Endodermal cell (in vitro differentiated cells): ENCODE measurements at places on chromosomes 12 and 14. TPM values are rescaled to one million over a fixed set of nuclear protein-coding genes. Genes with fewer than 3 reads are reported as not detected.

DNA sequence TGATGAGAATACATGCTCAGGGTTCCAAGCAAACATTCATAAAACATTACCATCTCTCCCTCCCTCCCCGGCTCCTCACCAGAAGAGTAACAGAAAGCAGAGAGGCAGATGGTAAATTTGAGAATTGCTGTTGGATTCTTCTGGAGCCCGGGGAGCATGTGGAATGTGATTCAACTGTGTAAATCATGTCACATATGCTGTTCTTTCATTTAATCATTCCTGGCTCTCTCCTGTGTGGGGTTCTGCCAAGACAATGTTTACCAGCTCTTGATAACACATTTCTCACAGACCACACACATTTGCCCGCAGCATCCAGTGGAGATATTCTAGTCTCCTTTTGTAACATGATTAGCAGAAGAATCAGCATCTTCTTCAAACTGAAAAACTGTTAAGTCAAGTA is 23.4 kb upstream of the NR2C1 start:
- peaks cover 10% of the 10 kb centered on the region for H3K4me1 ChIP-seq
- H3K36me3 ChIP-seq: peaks cover 66% of the 10 kb centered on the region
- no peak overlapping the region for H3K27ac ChIP-seq
- H3K27me3 ChIP-seq: no peaks in the 10 kb centered on the region

DNA sequence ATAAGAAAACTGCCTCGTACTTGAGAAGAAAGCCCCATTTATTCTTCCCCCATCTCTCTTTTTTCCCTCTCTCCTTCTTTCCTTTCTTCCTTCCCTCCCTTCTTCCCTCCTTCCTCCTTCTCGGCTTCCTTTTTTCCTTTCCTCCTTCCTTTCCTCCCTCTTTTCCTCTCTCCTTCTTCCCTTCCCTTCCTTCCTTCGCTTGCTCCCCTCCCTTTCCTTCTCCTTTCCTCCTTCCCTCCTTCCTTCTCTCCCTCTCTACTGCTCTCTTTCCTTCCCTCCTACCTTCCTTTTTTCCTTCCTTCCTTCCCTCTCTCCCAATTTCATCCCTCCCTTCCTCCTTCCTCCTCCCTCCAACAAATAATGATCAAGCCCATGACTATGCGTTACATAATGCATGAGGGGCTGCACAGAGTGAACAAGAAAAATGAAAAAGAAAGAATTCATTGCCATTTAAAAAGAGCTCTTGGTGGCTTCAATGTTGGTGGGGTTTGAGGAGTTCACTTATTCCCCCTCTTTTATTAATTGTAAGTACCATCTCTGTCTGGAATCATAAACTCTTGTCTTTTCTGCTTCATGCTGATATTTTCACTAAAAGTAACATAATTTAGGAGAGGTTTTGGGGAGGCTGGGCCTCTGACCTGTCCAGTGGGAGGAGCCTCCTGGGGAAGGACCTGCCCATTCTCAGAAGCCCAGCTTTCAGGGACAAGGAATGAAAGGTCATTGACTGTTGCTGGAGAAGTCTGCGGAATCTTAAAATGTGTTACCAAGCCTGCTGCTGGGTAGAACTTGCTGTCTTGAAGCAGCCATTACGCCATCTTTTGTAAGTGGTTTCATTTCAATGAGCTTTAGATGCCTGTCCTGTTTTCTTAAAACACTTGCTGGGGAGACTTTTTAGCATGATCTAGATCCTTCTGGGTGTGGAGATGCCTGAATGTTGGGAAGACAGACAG is 144.3 kb downstream of the CHST11 start:
- H3K27ac ChIP-seq: no peak overlapping the region
- H3K4me1 ChIP-seq: no peaks in the 10 kb centered on the region
- H3K27me3 ChIP-seq: no peaks in the 10 kb centered on the region
- H3K4me3 ChIP-seq: no peak overlapping the region
- no peak for DNase-seq

The TAS2R13 gene
- total RNA-seq: 0.49 to 1.9 TPM (median 1.2 TPM) in 3 replicates

The KRT77 gene
- total RNA-seq: not detected in 3 replicates

DNA sequence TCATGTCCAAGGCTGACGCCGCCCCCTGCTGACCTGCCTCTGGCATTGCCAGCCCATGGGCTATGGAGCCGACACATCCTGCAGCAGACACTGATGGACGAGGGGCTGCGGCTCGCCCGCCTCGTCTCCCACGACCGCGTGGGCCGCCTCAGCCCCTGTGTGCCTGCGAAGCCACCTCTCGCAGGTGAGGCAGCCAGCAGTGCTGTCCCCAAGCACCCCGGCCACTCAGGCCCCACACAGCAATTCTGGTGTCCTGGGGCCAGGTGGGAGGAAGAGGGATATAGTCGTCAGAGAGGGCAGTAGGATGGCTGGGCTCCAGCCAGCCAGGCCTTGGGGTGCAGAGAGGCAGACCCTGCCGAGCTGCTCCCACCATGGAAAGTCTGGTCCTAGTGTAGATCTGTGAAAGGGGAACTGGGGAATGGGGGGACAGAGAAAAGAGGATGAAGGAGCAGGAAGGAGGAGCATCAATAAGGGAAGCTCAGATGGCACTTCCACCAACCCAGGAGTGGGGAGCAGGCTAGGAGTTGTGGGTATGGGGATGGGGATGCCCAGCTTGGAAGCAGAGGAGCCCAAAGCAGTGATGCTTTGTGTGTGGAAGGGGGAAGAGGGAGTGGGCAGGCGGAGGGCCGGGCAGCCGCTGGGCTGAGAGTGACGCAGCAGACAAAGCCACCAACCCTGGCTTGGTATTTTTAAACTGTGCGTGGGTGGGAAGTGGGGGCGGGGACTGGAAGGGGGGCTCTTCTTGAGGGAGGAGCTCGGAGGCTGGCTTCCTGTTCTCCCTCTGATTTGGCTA is 4.7 kb downstream of the NAB2 start:
- H3K27ac ChIP-seq: peak overlapping the region; percentile 82
- peaks cover 3% of the 10 kb centered on the region for H3K4me1 ChIP-seq
- peaks cover 19% of the 10 kb centered on the region for H3K36me3 ChIP-seq
- H3K4me3 ChIP-seq: no peak overlapping the region

- peak overlapping the region; percentile 16 for H3K4me3 ChIP-seq
- no peaks in the 10 kb centered on the region for H3K36me3 ChIP-seq
- DNase-seq: no peak
- peaks cover 12% of the 10 kb centered on the region for H3K4me1 ChIP-seq
Measured at GRCh38 chr12:30145684-30146032, 361.9 kb upstream of the TMTC1 start.
